ENCODE measurements at places on chromosomes 4 and X.

DNA sequence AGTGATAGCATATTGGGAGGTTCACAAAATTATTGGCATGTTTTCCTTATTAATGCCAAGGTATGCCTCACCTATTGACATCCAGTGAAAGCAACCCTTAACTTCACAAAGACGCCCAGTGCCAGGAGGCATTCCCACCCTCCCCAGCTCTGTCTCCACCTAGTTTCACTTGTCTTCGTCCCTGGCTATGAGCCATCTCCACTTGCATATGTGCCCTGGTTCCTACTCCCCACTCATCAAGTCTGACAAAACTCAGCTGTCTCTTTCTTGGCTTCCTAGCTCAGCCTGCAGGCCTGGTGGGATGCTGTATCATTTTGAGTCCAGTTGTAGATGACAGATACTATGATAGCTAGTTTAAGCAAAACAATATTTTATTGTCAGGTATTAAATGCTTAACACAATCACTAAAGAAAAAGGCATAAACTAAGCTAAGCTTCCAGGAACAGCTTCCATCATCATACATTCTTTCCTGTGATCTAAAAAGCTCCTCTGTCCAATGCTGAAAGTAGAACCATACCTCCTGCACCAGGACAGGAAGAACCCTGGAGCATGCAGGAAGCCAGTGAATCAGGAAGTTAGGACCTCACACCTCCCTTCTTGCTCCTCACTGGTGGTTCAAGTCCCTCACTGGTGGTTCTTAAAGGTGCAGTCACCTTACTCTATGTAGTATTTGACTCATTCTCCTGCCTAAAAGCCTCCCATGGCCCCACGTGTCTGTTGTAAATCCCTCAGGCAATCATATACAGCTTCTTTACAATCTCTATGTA, 410.3 kb upstream of the RASGEF1B start:
- no peak for DNase-seq

GRCh38 chr4:183986971-183987946, 82.2 kb downstream of the STOX2 start:
- peak; percentile 16 for DNase-seq

GRCh38 chr4:123649250-123649644, 252.7 kb downstream of the SPRY1 start:
- DNase-seq: no peak

GRCh38 chr4:185849664-185850550, 37.9 kb upstream of the SORBS2 start:
- DNase-seq: no peak

DNA sequence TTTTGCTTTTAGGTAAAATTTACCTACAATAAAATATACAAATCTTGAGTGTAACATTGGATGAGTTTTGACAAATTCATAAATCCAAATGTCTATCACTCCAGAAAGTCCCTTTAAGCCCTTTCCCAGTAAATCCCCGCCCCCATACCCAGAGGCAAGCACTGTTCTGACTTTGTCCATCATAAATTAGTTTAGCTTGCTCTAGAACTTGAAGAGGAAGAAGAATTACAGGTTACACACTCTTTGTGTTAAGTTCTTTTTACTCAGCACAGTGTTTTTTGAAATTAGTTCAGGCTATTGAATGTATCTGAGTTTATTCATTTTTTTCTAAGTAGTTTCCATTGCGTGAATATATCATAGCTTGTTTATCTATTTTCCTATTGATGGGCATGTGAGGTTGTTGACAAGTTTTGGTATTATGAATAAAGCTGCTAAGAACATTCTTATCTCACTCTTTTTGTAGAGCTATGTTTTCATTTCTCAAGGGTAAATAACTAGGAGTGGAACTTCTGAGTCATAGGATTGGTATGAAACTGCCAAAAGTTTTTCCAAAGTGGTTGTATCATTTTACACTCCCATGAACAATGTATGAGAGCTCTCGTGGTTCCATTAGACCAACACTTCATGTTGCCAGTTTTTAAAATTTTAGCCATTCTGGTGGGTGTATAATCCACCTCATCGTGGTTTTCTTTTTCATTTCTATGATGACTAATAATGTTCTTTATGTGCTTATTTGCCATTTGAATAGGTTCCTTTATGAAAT, 22.4 kb upstream of the HPSE start:
- peak; percentile 63 for DNase-seq

GRCh38 chr4:1459081-1459721, 53.0 kb upstream of the NKX1-1 start:
- DNase-seq: no peak

DNA sequence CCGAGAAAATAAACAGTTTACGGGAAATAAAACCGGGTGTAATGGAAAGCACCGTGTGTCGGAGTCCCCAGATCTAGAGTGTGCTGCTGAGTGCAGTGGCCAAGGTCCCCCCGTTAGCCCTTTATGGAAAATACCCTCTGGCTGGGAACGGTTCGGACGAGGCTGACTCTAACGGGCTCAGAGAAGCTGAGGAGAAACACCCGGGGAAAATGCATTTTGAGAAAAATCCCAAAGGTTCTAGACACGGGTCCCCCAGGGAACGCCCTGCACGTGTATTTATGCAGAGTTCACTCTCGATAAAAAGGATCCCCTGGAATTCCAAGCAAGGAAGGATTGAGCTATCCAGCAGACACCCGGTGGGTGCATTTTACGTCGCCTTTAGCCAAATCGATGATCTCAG, 177.2 kb downstream of the CRLF2 start:
- DNase-seq: no peak

- DNase-seq: peak; percentile 95
These were observed 237.8 kb upstream of the JADE1 start for GRCh38 chr4:128571747-128572146.

DNA sequence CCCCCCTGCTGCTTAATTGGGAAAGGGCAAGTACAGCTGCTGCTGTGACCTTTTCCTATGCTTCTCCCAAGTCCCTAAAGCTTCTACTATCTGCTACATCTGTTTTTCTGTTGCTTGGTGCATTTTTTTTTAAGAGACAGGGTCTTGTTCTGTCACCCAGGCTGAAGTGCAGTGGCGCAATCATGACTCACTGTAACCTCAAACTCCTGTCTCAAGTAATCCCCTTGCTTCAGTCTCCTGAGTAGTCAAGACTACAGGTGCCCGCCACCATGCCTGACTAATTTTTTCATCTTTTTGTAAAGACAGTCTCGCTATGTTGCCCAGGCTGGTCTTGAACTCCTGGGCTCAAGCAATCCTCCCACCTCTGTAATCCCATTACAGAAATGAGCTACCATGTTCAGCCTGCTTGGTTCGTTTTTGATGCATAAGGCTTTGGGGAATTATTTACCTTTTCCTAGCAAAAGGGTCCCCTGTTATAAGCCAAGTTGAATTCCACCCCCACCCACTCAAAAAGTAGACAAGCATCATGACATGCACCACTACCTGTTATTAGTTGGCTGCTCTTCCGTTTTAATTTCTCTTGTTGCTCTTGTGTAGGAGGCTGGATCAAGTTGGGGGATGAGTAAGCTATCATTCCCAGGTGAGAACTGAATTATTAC, 39.6 kb downstream of the DGKK start:
- DNase-seq: no peak

DNA sequence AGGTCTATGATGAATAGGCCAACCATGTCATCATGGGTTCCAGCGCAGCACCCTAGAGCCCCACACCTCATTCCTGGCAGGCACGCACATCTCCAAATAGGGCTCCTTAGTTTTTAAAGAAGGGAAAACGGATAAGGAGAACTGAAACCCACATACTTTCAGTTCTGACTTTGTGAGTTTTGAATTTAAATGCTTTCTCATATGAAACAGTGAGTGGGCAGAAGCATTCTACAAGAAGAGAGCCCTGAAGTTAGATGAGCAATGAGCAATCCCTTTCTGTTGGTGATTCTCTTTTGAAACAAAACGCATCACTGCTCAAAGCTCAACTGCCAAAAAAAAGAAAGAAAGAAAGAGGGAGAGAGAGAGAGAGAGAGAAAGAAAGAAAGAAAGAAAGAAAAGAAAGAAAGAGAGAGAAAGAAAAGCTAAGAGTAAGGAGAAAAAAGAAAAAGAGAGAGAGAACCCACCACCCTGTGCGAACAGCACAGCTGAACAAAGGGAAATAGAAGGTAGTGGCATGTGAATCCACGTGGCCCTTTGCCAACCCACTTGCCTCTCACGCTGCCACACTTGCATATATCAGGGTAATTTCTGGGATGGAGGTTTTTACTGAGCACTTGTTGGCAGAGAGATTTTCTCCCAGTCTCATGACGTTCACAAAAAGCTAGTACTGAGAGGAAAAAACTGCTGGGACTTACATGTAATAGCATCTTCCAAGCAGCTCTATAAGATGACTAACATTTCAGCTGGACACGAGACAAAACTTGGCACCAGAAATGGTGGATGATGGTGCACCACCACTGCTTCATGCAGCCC, 31.0 kb downstream of the TMSB4X start:
- DNase-seq: no peak

- peak; percentile 73 for DNase-seq
These were observed 9.6 kb downstream of the CC2D2A start for GRCh38 chr4:15479089-15479912.

DNA sequence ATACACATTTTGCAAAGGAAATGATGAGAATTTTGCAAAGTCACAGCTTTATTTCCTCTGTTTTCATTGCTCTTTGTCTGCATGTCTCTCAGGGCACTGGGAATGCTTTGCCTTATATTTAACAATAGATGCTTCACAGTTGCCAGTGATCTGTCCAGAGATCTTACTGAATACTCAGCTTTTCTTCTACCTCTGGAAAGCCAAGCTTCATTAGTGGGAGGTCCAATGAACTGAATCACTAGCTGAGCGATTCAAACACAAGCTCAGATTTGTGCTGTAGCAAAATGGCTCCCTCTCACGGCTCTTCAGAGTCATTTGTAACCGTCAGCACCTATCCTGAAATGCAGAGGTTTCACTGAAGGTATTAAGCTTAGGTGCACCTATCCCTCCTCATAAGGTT, 138.9 kb downstream of the DCLK2 start:
- DNase-seq: peak; percentile 56

GRCh38 chrX:121858867-121859647, 811.6 kb downstream of the GLUD2 start:
- DNase-seq: no peak

DNA sequence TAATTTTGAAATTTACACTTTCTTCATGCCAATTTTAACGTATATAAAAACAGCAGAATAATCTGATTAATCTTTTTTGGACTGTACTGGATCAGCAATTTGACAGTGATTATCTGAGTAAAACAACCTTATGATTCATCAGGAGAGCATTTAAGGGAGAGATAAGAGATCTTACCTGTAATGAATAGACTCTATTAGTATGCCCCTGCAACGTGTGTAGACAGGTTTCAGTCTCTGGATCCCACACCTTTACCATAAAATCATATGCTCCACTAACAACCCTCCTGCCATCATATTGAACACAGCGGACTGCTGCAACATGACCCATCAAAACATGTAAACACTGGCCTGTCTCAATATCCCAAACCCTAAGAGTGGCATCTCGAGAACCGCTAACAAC, 210.1 kb downstream of the FBXW7 start:
- no peak for DNase-seq

GRCh38 chrX:10089378-10089795, 67.4 kb upstream of the CLCN4 start:
- no peak for DNase-seq

DNA sequence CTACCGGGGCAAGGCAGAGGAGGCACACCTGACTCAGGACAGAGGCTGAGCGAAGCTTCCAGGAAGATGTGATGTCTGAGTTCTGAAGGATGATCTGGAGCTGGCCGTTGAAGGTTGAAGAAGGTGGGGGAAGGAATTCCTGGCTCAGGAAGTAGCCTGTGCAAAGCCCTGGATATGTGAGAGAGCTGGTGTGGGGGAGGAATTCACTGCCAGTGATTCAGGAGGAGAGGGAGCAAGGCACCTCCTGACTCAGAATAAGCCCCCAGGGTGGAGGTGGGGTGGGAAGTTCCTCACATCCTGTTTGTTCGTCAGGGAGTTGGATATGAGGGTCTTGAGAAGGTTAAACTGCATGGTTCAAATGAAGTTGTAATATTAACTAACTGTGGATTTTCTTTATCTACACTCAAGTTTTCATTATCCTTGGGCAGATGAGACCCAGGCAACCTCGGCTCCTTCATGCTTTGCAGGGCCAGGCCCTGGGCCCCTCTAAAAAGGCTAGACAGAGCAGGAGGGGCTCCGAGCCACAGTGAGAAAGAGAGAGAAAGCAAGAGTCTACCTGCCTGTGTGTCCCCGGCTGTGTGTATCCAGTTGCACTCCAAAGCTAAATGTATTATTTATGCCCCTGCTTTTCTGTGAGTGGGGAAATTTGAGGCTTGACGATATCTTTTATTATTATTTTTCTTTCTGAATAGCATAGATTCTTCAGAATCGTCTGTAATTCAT, 7.1 kb downstream of the NHSL2 start:
- no peak for DNase-seq

- no peak for DNase-seq
These were observed 30.4 kb upstream of the ABCG2 start for GRCh38 chr4:88188738-88189417.

DNA sequence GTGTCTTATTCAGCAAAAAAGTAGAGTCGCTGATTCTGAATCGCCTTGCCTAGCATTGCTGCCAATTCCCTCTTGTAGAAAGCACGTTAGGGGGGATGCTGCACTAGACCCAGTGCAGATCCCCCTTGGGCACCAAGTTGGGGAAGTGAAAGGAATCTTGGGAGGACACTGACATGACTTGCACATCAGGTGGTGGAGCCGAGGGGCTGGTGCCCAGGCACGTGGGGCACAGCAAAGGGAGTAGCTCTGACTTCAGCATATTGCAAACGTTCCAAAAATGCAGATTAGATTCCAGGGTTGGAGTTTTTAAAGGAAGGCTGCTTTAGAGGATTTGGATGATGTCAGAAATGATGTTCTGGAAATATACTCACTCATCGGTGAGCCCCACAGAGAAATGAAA, 47.4 kb upstream of the GPM6B start:
- DNase-seq: no peak

DNA sequence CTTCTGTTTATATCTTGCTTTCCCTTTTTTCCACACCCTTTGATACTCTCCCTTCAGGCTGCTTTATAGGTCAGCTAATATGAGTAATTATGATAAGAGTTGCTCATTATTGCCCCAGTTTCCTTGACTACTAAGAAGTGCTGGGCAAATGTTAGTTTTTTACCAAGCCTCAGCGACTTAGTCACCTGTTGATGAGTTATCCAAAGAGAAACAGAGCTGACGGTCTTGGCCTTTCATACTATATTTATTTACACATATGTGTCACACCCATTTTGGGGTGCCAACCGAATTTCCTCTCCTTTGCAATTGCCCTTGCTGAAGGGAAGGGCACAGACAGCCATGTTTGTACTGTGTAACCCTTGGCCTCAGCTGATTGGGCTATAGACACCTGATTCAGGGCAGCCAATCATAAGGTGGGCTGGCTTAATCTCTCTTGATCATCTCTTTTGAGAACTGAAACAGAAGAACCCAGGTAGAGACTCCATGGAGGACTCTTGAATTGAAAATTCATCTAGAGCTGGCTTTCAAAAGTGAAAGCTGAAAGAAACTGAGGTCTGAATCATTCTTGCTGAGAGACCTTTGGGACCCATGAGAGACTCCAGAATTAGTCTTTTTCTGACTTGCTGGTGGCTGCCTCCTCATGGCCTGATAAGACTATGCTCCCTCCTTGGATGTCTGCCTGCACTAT, 111.7 kb upstream of the RPS6KA3 start:
- DNase-seq: no peak

Data from COLO829 (cell line).